RPMI8226 (cell line): ENCODE measurements at places on chromosomes 2 and 18.

GRCh38 chr2:162579986-162580385 is 236.1 kb downstream of the GCA start:
- DNase-seq, result no peak

GRCh38 chr18:26854292-26854881 is 11.1 kb downstream of the AQP4 start:
- DNase-seq, result no peak

- no peak for DNase-seq
Observed at GRCh38 chr2:84957771-84958134, 13.2 kb upstream of the KCMF1 start.

- DNase-seq, result no peak
Observed at GRCh38 chr18:74942319-74942910, 266.5 kb downstream of the PTGR3 start.

- no peak for DNase-seq
Observed at GRCh38 chr2:111037128-111037527, 83.6 kb upstream of the BCL2L11 start.

- no peak for DNase-seq
Observed at GRCh38 chr2:15293262-15293937, 267.7 kb downstream of the NBAS start.
